ENCODE measurements at places on chromosomes 2 and 18. TPM values are rescaled to one million over a fixed set of nuclear protein-coding genes. Genes with fewer than 3 reads are reported as not detected.

The EIF2B4 gene
- total RNA-seq = 25.2 TPM

The GTF2A1L gene
- total RNA-seq = not detected

The LRRC30 gene
- not detected for total RNA-seq

The CFAP65 gene
- total RNA-seq = not detected

The DSC3 gene
- total RNA-seq = not detected
